ENCODE measurements at places on chromosomes 1 and 21.
A peak's percentile ranks its signal among the peaks of the same experiment; 100 is the strongest.

GRCh38 chr1:166740668-166741276, 98.5 kb upstream of the POGK start:
- DNase-seq = no peak

DNA sequence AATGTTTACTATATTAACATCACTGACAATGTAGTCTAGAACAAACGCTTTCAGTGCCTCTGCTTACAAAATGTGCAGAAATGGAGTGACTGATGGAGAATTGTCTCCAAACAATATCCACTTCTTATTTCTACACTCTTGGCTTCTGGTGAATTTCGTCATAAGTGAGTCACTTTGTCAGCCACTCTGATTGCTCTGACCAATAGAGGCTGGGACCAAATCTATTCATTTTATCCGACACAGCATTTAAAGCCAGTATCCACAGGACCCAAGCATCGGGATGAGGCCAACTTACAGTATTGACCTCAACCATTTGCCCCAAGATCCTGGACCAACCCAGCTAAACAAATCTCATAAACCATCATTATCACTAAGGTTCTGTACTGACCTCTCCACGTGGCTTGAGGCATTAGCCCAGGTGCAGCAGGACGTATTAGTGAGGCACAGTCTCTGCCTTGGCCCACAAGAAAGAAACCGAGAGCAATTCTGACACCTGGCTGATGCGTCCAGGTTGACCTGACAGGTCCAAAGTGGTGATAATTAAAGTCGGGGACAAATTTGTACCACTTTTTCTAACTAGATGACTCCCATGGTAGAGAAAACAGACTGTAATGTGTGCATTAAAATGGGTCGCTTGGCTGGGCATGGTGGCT, 53.3 kb upstream of the ERO1B start:
- DNase-seq = no peak

DNA sequence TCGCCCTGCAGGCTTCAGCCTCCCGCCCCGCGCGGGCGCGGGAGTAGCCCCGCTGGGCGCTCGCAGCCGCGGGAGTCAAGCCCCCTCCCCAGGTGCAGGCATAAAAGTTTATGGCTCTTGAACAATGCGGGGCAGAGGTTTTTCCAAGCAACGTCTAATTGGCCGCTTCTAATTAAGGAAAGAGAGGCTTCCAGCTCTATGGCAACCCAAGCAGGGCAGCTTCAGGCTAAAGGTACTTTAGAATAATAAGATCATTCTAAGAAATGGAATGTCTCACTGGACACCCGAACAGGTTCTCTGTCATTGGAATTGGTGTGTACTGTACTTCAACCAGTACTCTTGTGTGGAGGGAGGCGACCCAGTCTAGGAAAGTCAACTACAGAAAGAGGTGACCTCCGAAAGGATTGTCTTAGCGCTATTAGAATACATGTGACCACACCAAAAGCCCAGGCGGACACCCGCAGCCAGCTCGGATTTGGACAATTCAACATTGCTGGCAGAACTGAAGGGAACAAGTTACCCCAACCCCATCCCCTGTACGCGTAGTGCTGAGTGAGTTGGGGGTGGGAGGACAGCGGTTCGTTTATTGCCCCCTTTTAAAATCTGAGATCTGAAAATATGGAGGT, 12.5 kb downstream of the NR5A2 start:
- DNase-seq = peak; percentile 47

- no peak for DNase-seq
These were observed 22.0 kb upstream of the BOLA1 start for GRCh38 chr1:149877211-149877946.

DNA sequence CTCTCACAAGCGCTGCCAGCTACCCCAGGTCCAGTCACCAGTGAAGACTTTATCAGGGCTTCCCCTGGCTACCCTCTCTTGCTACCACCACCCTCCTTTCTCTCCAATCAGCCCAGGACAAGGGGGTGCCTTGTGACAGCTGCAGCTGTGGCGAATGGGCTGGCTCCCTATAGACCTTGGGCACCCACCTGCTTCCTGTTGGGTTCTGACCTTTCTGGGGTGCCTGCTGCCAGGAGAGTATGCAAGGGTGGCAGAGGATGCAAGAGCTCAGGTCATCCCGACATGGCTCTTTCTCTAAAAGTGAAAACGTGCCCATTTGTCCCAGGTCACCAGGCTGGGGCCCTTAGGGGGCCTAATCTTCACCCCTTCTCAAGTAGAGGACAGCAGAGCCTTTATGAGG, 6.6 kb downstream of the KLHDC8A start:
- no peak for DNase-seq

DNA sequence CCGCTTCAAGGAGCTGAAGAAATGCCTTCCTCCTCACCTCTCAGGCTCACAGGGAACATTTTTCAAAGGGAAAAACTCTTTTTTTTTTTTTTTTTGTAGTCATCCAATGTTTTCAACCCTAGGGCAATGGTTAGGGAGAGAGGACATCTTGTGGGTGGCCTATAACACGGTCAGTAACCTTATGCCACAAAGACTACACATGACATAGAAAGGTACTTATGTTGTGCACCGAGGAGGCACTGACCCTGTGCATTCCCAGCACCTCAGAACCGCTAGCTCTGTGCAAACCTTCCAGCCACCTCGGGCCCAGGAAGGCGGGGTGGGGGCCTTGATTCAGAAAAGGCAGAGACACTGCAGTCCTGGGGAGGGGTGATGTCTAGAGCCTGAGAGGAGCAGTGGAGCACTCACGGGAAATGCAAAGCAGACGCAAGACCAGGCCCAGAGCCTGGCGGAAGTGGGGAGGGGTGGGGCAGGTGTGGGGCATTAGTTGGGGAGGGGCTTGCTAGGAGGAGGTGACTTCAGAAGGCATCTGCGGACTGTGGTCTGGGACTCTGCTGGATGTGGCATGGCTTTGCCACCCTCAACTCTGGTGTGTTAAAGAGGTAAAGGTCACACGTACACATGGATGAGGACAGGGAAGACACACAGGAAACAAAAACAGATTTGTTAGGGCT, 68.6 kb downstream of the MDM4 start:
- no peak for DNase-seq

DNA sequence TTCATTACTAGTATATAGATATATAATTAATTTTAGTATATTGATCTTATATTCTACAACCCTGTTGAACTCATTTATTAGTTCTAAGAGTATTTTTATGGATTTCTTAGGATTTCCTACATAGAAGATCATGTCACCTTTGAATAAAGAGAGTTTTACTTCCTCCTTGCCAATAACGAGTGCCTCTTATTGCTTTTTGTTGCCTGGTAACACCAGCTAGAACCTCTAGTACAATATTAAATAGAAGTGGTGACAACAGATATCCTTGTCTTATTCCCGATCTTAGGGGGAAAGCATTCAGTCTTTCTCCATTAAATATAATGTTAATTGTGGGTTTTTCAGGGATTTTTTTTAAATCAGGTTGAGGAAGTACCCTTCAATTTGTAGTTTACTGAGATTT, 40.8 kb downstream of the WNT2B start:
- no peak for DNase-seq

DNA sequence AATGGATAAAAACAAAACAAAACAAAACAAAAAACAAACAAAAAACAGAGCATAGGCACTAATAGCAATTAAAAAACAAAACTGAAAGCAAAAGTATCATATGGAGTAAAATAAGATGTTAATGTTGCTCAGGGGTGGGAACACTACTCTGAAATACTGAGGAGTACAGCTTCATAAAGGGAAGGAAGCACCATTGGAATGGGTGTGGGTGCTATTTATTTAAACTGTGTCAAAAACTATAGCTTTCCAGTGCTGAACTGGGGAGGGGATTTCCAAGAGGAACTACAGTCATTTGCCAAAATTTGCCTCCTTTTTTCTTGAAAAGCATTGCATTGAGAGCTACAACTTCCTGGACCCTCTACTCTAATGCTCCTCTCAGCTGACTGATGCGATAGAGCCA, 40.0 kb downstream of the SPTA1 start:
- no peak for DNase-seq

DNA sequence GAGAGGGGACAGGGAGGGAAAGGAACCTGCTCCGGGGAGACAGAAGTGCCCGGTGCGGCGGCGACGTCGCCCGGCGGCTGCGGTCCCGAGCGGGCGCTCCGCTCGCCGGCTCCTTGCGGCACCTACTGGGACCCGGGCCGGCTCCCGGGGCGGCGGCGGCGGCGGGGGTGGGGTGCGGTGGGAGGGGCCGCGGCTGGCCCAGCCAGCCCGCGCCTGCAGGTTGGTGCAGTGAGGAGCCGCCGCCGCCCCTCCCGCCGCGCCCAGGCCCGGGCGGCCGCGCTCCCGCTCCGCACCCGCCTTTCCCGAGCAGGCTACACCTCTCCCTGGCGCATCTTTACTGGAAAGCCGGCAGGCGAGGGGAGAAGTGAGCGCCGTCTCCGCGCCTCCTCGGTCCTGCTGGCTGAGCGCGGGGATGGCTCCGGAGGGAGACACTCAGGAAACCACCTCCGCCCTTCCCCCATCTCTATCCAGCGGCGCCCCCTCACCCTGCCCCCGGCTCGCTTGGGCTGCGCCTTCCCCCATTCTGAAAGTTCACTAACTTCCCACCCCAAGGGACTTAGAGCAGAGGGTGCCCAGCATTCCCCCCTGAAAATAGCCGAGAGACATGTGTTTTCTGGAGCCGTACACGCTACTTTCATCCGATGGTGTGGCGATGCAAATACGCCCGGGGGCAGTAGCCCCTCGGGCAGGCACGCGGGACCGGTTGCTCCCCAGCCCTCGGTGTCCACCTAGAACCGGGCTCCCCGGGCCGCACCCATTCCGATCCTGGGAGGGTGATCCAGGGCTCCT, at the start of gene PLD5:
Gene PLD5, minus strand, starts transcription at position 127 of the 789 bp plus-strand sequence.
- peak; percentile 55 for DNase-seq

DNA sequence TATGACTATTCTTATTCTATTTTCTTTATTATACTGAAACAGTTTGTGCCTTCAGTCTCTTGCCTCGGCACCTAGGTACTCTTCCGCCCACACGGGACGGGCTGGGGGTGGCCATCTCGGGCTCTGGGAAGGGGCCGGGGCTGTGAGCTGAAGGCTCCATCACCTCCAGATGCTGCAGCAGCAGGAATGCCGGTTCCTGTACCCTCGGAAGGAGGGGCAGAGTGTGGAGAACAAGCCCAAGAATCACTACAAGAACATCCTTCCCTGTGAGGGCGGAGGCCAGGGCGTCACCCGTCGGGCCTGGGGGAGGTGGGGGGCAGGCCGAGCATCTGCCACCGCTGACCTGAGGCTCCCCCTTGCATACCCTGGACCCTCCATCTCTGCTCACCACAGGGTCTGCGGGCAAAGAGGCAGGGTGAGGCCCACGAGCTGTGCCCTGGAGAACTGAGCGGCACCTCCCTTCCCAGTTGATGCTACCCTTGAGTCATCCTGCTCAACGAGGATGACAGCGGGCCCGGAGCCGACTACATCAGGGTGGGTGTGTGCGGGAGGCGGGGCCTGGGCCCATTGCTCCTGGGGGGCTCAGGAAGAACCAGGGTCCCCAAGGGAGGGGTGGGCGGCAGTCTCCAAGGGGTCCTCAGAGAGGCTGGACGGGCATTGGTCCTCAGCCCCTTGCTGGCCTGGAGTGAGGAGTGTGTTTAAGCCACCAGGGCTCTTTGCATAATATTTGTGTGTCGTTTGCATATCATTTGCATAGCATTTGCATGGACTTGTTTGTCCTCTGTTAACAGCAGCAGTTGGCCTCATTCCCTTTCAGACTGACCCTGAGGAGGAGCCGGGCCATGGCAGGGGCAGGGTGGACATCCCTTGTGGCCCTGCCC, 7.5 kb downstream of the RNF223 start:
- DNase-seq = no peak

GRCh38 chr1:159923203-159924024, 1.9 kb downstream of the TAGLN2 start:
- peak; percentile 86 for DNase-seq

- peak; percentile 80 for DNase-seq
These were observed 16.5 kb downstream of the STK40 start for GRCh38 chr1:36369061-36369861.

DNA sequence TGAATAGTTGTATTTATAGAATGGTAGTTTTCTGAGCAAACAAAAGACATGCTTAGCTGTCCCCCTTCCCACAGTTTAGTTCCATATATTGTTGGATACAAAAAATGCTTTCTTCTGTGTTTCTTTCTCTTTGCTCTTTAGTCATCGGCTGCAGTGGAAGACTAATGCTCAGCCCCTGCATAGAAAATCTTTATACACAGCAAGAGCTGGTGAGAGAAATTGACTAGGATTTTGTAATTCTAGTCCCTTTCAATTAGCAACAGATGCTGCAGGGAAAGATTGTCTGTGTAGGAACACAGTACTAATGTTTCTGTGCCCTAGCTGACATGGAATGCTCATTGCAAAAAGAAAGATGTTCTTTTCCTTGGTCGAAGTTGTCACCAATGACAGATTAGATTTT, 200.9 kb downstream of the RPS6KC1 start:
- no peak for DNase-seq

GRCh38 chr1:66311092-66311491, 222.9 kb upstream of the SGIP1 start:
- no peak for DNase-seq

GRCh38 chr1:75373542-75374159, 237.3 kb downstream of the SLC44A5 start:
- no peak for DNase-seq

DNA sequence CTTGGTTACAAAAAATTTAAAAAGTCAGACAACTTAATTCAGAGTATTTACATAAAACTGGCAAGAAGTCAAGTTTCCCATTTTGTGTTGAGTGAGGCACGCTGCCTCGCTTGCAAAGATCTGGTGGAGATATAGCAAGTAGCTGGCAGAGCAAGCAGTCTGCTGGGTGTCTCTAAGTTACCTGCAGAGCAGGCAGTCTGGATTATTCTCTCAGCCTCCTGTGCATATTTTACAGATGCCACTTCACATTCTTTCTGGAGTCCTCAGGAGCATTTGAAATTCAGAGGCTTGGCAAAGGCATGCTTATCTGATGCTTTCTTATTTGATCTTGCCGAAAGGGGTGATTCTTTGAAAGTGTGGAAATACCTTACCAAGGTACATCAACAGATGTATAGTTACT, 640.4 kb upstream of the ADGRL4 start:
- no peak for DNase-seq

DNA sequence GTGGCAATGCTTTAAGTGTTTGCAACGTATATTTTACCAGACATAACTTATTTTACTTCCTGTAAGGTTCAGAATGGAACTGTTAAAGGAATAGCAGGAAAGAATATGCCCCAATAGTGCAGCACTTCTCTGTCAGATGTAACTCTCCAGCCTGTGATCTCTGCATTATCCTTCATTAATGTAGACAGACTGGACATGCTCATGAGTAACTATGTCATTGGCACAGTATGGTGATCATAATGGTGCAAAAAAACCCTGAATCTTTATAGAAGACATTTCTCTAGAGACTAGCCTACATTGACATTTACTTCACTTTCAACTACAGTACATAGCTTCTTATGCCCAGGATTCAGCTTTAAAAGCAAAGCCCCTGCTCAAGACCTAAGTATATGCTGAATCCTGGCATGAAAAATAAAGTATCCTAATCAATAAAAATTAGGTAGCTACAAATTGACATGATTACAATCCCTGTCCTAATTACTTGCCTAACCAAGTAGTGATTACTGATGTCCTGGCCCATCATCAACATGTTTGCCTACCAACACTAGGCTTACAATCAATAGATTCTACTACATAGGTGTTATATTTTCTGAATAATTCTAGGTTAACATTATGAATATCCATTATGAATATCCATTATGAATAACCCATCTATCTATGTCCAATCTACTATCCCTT, 13.9 kb downstream of the COX20 start:
- no peak for DNase-seq

GRCh38 chr1:114482585-114482984, 28.4 kb downstream of the TRIM33 start:
- peak; percentile 62 for DNase-seq

Data from GM20000 (cell line).